ENCODE measurements at places on chromosomes 3 and 15.

DNA sequence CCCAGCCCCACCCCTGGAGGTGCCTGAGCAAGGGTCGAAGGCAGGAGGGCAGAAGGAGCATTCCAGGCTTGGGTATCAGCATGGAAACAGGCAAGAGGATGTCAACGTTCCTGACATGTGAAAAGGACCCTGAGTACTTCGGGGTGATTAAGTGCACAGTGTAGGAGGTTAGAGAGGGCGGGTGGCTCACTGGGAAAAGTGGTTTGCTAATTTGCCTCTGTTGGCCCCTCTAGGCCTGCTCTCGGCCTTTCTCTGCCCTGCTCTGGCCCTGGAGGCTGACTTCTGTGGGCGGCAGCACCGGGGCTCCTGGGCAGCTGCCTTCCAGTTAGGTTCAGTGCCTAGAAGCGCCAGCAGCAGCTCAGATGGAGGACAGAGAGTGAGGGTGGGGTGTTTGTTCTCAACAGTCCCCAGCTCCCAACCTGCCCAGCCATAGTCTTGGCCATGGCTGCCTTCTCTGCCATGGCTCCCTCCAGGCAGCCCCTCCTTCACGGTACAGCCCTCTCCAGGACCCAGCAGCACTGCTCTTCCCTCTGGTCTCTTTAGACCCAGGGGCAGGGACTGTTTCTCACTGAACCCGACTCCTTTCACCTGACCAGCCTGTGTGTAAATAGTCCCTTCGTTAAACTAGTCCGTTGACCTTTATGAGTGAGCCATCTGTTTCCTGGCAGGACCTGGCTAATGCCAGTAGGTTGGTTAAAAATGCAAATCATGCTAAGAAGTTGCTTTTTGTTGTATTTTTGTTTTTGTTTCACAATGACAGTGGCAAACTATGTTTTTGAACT is 107.1 kb upstream of the TPM1 start:
- no peak for DNase-seq

GRCh38 chr3:39671600-39671999 is 137.8 kb upstream of the MYRIP start:
- DNase-seq: no peak

- DNase-seq: no peak
These were observed 40.5 kb downstream of the FILIP1L start for GRCh38 chr3:100073714-100074307.

DNA sequence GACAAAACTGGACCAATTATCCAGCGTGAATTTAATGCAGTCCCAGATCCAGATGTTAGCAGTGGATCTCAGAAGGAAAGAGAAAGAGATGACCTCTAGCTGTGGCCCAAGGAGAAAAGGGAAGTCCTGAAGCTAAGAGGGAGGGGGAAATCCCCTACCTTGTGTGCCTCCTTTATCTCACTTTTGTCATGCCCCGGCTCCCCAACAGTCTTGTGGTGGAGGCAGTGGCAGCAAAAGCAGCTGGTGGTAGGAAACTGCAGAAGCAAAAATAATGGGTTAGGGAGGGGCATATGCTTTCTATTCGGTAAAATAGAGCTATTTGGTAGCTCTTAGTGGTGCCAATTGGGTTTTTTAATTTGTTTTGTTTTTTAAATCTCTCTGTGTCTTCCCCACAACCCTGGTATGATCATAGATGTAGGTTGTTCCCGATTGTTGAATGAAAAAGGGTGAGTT is 56.5 kb downstream of the MCTP2 start:
- DNase-seq: no peak

GRCh38 chr3:122609798-122610559 is 32.5 kb downstream of the PARP15 start:
- no peak for DNase-seq

- DNase-seq: no peak
These were observed 7.2 kb downstream of the ITIH3 start for GRCh38 chr3:52801839-52802238.

GRCh38 chr3:66154444-66154861 is 66.3 kb upstream of the SLC25A26 start:
- DNase-seq: no peak

DNA sequence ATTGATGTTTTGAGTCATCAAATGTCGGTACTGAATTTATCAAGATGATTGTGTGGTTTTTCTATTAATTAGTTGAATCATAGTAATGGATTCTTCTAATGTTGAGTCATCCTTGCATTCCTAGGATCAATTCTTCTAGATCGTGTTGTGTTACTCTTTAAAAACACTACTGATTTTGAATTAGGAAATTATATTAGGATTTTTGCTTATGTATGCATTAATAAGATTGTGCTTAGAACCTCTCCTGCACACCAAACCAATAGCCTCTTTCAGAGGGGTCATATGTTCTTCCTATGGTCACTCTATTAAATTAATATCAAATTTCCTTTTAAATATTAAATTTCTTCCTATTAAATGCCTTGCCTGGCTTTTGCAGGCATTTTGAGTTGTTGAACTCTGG is 151.7 kb upstream of the TOPAZ1 start:
- no peak for DNase-seq

- no peak for DNase-seq
These were observed 6.1 kb downstream of the RNU5B-1 start for GRCh38 chr15:65310431-65311137.

DNA sequence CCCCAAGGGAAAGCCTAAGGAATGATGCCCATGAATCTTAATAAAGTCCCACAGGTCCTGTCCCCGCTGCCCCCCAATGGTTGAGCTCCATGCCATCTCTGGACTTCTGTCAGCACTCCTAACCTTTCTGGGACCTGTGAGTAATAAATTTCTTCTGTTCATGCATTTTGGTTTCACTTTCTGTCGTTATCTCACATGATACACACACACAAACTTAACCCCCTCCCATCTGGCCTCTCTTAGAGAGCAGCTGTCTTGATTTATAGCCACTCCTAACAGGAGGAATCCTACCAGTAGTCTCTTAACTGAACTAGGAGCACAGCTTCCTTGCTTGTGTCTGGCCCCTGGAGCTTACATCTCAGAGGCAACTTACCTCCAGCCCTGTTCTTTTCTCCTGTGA is 82.7 kb upstream of the SELENOK start:
- no peak for DNase-seq

- DNase-seq: no peak
These were observed 287.6 kb upstream of the TBL1XR1 start for GRCh38 chr3:177484926-177485325.

GRCh38 chr3:190169243-190169642 is 48.5 kb upstream of the P3H2 start:
- DNase-seq: no peak

DNA sequence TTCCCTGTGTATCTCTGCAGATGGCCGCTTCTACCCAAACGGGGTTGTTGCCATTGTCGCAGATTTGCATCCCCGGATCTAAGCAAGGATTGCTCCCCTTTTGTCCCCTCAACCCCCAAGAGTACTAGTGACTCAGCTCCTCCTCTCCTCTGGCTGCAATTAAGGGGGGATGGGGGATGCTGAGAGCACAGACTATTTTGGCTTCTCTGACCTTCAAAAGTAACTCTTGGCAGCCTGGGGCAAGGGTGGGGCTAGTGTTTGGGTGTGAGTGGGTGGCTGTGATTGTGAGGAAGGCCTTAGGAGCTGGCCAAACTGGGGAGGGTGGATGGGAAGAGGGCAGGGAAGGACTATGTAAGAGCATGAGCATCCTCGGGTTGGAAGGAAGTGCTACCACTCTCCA is 1.2 kb upstream of the MAP1A start:
- no peak for DNase-seq

DNA sequence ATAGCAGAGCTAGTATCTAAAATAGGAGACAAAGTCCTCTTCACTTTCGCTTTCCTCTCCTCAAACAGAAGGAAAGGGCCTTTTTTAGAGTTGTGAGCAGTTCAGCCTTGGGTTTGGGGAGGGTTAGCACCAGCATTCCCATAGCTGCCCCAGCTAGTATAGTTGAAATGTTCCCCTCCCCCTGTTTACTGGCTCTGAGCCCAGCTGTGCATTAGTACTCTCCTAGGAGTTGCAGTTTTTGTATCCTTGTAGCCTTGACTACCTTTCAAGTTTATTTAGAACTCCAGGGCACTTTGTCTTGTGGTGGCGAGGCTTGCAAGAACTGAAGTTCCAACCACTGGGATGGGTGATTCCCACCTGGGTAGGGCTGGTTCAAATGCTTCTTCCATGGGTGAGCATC is 245.1 kb upstream of the NAALADL2 start:
- no peak for DNase-seq

DNA sequence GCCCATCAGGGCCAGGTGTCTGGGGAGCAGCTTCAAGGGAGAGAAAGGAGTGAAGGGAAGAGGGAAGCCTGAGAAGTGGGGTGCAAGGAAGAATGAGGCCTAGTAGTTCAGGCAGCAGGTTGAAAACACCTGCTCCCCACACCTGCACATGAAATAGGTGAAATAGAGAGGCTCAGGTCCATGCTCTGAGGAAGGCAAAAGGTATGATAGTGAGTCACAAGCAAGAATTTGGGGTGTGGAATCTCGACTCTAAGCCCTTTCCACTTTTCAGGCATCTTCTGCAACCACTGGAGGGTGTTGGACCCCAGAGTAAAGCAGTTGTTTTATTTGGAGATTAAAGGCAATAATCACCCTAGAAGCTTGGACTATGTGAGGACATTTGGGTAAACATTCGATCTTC is 157.5 kb downstream of the CTNNB1 start:
- no peak for DNase-seq

GRCh38 chr3:140499114-140499757 is 178.6 kb upstream of the TRIM42 start:
- no peak for DNase-seq

- no peak for DNase-seq
These were observed 86.1 kb downstream of the FOXP1 start for GRCh38 chr3:71497367-71497897.

GRCh38 chr3:21979706-21980105 is 228.7 kb upstream of the ZNF385D start:
- DNase-seq: no peak

DNA sequence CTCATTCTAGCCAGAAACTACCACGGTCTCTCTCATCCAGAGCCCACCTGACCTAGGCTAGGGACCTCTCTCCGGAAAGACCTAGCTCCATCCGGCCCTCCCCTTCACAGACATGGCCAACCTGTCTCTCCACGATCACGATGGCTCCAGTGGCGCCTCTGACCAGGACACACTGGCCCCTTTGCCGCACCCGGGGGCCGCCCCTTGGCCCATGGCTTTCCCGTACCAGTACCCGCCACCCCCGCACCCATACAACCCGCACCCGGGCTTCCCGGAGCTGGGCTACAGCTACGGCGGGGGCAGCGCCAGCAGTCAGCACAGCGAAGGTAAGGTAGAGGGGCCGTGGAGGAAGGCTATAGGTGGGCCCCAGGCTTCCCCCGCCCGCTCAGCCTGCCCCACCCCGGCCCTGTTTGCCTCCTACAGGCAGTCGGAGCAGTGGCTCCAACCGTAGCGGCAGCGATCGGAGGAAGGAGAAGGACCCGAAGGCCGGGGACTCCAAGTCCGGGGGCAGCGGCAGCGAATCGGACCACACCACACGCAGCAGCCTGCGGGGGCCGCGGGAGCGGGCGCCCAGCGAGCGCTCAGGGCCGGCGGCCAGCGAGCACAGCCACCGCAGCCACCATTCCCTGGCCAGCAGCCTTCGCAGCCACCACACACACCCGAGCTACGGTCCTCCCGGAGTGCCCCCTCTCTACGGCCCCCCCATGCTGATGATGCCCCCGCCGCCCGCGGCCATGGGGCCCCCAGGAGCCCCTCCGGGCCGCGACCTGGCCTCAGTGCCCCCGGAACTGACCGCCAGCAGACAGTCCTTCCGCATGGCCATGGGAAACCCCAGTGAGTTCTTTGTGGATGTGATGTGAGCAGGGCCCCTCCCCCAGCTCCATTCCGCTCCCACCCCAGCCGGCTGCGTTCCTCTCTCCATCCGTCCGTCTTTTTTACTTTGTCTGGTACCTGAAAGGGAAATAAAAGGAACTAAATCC is 4.5 kb upstream of the AP2M1 start:
- DNase-seq: no peak

GRCh38 chr3:52243791-52244628 is 1.5 kb upstream of the PPM1M start:
- peak; percentile 72 for DNase-seq

GRCh38 chr3:140164922-140165590 is 230.1 kb downstream of the CLSTN2 start:
- DNase-seq: no peak

- DNase-seq: no peak
These were observed 20.1 kb upstream of the CD47 start for GRCh38 chr3:108110934-108111333.

DNA sequence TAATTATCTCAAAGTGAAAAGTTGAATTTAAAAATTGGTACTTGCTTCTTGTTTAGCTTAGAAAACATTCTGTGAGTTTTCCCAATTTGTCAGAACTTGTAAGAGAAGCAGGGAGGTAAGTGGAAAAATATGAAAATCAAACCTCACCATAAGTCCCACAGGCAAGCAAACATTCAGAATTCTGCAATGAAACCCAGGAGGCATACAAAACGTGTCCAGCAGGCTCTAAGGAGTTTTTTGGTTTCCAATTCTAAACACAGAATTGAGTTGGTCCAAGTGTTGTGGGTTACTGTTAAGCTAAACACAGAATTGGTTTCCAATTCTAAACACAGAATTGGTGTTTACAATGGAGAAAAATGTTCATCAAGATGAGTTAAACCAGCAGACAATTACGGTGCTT is 27.1 kb upstream of the ACKR4 start:
- no peak for DNase-seq

- DNase-seq: no peak
These were observed 32.5 kb downstream of the PLXNA1 start for GRCh38 chr3:127015282-127016042.

- DNase-seq: no peak
These were observed 39.3 kb downstream of the EDEM1 start for GRCh38 chr3:5226783-5227182.

GRCh38 chr3:55333923-55334322 is 153.2 kb downstream of the WNT5A start:
- no peak for DNase-seq

DNA sequence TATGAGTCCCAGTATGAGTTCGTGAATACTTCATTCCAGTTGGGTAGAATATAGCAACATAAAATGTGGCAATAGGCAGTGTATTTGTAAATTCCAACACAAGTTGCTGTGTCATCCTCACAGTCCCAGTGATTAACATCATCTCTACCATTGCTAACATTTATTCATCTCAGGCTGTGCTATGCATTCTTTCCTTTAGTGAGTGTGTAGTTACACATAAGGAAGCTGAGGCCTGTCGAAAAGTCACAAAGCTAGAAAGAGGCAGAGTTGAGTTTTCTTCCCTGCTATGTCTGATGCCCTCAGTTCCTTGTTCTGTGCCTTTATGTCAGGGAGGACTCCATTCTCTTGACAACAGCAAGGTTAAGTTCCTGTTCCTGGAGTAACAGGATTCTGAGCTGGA is 96.4 kb downstream of the FNDC3B start:
- no peak for DNase-seq

DNA sequence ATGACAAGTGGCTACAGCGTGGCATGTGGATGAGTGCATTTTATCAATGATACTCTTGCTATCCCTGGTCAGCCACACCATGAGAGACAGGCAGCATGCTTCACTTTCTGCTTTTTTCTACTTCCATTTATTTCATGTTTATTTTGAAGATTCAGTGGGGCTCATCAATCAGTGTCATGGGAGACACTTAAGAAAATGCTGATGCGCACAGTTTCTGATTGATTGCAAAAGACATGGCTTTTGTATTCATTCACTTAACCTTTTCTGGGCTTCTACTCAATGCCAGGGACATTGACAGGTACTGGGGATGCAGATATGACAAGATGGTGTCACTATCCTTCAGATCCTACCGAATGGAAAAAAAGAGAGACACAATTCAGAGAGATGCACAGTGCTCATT is 50.9 kb upstream of the CFAP161 start:
- no peak for DNase-seq

- no peak for DNase-seq
These were observed 479.6 kb downstream of the CNTN3 start for GRCh38 chr3:74134831-74135230.

GRCh38 chr3:181637456-181637855 is 74.3 kb upstream of the SOX2 start:
- DNase-seq: no peak
